ENCODE measurements at places on chromosomes 5 and 9.

DNA sequence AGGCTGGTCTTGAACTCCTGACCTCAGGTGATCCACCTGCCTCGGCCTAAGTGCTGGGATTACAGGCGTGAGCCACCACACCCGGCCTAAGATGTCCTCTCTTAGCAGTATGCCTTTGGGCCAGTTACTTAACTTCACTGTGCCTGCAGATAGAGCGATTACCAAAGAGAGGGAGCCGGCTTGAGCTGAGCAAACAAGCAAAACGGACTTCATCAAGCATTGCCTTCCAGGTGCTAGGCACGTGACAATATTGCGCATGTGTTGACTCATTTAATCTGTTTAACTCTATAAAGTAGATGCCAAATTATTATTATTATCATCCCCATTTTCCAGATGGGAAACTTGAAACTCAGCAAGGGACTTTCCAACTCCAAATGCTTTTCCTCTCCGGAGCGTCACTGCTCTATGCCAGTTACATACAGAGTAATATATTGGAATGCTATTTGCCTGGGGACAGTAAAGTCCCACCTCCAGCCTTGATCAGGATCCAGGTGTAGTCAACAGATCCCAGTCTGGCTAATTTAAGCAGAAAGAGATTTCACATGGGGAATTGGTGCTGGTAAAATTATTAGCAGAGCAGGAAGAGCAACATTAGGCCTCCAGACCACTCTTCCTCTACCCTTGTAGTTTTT is 5.6 kb upstream of the C9orf152 start:
- H3K27me3 ChIP-seq, result no peaks in the 10 kb centered on the region
- DNase-seq, result no peak
- no peak overlapping the region for H3K4me3 ChIP-seq
- H3K36me3 ChIP-seq, result no peaks in the 10 kb centered on the region
- no peaks in the 10 kb centered on the region for H3K4me1 ChIP-seq

DNA sequence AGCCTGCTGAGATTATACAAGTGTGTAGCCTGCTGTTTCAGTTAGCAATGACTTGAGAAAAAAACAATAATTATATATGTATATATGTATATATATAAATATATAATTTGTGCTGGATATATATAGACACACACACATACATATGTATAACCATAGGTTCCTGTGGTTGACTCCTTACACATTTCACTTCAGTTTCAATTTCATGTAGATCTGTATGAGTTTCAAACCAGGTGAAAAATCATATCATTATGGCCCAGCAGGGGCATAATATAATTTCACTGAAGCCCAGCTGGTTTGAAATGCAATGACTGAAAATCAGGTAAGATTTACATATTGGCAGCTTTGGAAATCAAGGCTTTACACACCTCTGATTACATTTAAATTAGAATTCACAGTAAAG is 690.4 kb upstream of the CDH18 start:
- DNase-seq, result no peak
- H3K4me3 ChIP-seq, result no peak overlapping the region
- no peak overlapping the region for H3K27ac ChIP-seq
- no peaks in the 10 kb centered on the region for H3K27me3 ChIP-seq

DNA sequence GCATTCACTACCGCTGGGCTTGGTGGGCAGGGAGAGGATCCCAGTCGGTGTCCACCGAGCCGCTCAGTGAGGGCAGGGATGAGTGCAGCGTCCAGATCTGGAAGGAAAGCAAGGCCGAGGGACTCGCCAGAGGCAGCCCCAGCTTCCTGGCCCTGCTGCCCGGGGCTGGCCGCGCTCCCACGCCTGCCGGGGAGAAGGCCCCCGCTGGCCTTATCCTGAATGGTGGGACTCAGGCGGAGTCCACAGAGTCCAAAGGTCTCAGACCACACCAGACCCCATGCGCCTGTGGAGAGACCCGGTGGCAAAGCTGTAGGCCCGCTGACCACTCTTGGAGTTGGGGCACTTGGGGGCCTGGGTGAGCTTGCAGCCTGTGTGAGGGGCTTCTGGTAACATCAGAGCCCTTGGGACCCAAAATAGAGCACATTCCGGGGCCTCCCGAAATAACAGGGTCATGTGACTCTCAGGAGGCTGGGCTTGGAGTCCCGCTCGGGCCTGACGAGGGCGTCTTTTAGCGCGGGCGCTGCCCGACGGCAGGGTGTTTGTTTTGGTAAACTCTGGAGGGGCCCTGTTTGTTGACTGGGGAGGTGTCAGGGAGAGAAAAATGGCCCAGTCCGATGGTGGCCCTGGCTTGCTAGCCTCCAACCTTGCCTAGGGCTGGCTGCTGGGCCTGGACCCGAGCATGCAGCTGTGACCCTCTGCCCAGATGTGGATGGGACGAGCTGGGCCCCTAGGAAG is 2.8 kb downstream of the RXRA start:
- DNase-seq, result peak; percentile 56
- H3K4me3 ChIP-seq, result no peak overlapping the region
- H3K27me3 ChIP-seq, result no peaks in the 10 kb centered on the region
- no peaks in the 10 kb centered on the region for H3K36me3 ChIP-seq
- H3K4me1 ChIP-seq, result peaks cover 78% of the 10 kb centered on the region
- peak overlapping the region; percentile 93 for H3K27ac ChIP-seq

DNA sequence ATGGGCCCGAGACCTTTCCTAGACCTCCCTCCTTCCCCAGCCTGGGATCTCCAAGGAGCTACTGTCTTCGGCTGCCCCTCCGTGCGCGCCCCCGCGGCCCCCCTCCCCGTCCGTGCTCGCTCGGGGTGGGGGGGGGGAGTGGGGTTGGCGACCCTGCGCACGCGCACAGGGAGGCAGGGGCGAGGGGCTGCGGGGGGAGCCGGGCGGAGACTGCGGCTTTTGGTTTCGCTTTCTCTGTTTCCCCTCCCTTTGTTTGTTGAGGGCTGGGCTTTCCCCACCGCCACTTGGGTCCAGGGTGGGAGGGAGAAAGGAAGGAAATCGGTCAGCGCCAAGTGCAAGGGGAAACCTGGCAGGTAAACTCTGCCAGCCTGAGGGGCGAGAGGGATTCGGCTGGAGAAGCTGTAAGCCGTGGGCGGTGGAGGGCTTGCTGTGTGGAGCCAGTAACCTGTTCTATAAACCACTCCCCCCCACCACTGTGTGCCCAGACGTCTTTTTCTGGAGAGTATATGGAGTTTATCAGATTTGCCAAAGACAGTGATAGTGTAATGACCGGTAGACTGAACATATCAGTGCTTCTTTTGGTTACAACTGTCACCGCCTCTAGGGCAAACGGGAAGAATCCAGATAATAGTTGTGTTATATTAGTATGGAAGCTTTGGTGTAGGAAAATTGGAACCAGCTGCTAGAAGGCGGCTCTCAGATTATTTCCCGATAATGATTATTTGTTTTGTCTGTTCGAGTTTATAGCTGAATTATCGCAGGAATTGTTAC is 684 bp downstream of the DNAJA1 start:
- peak overlapping the region; percentile 100 for H3K27ac ChIP-seq
- peaks cover 23% of the 10 kb centered on the region for H3K36me3 ChIP-seq
- H3K27me3 ChIP-seq, result no peaks in the 10 kb centered on the region
- peak; percentile 69 for DNase-seq
- peak overlapping the region; percentile 99 for H3K4me3 ChIP-seq
- peaks cover 20% of the 10 kb centered on the region for H3K4me1 ChIP-seq

DNA sequence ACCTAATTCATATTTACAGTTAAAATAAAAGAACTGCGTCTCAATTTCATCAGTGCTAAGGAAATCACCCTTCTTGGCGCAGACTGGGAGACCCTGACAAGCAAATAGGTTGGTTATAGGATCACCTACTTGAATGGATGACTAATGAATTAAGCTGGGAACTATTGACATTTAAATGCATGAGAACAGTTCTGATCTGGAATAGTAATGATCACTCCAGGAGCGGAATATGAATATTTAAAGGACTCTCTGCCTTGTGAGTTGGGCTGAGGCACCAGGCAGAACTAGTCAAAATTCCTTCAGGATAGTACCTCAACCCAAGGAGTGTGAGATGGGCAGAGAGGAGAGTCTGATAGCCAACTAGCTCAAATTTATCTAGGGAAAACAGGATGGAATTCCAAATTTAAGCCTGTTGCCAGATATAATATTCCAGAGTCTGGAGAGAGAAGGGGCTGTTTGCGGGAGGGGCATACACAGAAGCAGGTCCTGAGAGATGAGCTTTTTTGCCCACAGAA is 364.4 kb downstream of the CSNK1G3 start:
- H3K27ac ChIP-seq, result no peak overlapping the region
- H3K36me3 ChIP-seq, result no peaks in the 10 kb centered on the region
- H3K4me3 ChIP-seq, result no peak overlapping the region
- H3K4me1 ChIP-seq, result peaks cover 18% of the 10 kb centered on the region
- no peak for DNase-seq

- H3K27ac ChIP-seq, result peak overlapping the region; percentile 41
- H3K4me1 ChIP-seq, result peaks cover 5% of the 10 kb centered on the region
- H3K4me3 ChIP-seq, result no peak overlapping the region
- no peaks in the 10 kb centered on the region for H3K27me3 ChIP-seq
- no peaks in the 10 kb centered on the region for H3K36me3 ChIP-seq
Observed at GRCh38 chr5:142492781-142493281, 168.0 kb upstream of the SPRY4 start.

- H3K36me3 ChIP-seq, result no peaks in the 10 kb centered on the region
- H3K4me3 ChIP-seq, result no peak overlapping the region
- H3K4me1 ChIP-seq, result peaks cover 10% of the 10 kb centered on the region
- no peak overlapping the region for H3K27ac ChIP-seq
Observed at GRCh38 chr9:93181672-93182435, 2.1 kb upstream of the WNK2 start.

GRCh38 chr9:110443146-110443865 is 105.6 kb upstream of the TXNDC8 start:
- H3K4me3 ChIP-seq, result no peak overlapping the region
- H3K36me3 ChIP-seq, result no peaks in the 10 kb centered on the region
- H3K4me1 ChIP-seq, result no peaks in the 10 kb centered on the region
- no peak overlapping the region for H3K27ac ChIP-seq
- H3K27me3 ChIP-seq, result no peaks in the 10 kb centered on the region

- H3K4me3 ChIP-seq, result no peak overlapping the region
- peak overlapping the region; percentile 72 for H3K27ac ChIP-seq
- H3K4me1 ChIP-seq, result peaks cover 37% of the 10 kb centered on the region
- H3K27me3 ChIP-seq, result no peaks in the 10 kb centered on the region
Observed at GRCh38 chr5:72245951-72246532, 74.0 kb downstream of the MRPS27 start.

- H3K27me3 ChIP-seq, result no peaks in the 10 kb centered on the region
- no peak for DNase-seq
- no peaks in the 10 kb centered on the region for H3K4me1 ChIP-seq
- no peak overlapping the region for H3K27ac ChIP-seq
- no peak overlapping the region for H3K4me3 ChIP-seq
Observed at GRCh38 chr5:83921666-83922193, 201.1 kb upstream of the HAPLN1 start.

DNA sequence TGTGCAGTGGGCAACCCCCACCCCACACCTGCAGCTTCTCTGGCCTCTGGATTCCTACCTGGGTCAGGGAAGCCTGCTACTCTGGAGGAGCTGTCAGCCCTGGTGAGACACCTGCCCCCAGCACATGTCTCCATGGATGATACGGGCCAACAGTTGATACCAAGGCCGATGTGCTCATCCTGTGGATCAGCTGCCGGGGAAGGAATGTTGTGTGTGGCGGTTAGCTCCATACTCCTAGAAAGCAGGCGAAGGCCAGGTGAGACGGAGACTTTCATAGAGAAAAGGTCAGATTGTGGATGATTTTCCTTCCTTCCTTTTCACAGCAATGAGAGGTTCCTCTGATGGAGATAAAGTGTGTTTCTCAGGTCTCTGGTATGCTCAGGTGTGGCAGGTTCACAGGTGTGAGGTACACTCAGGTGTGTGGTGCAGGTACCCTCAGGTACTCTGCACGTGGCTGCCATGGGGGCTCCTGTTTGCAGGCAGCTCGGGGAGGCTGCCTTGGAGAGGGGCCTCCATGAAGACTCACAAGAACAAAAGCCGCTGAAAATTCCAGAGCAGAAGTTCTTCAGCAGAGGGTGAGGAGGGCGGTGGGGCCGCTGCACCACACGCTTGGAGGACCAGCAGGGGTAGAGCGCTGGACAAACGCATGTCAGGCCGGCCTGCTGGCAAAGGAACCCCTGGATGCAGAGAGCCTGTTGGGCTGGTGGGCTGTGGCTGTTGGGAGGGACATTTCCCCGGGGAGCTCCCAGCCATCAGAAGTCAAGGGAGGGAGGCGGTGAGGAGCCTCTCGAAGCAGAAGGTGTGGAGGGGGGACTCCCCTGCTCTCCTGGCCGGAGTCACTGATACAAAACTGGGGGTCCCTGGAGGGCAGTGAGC is 5.1 kb upstream of the AHRR start:
- H3K4me1 ChIP-seq, result peaks cover 16% of the 10 kb centered on the region
- H3K4me3 ChIP-seq, result no peak overlapping the region
- no peaks in the 10 kb centered on the region for H3K27me3 ChIP-seq
- peaks cover 24% of the 10 kb centered on the region for H3K36me3 ChIP-seq

DNA sequence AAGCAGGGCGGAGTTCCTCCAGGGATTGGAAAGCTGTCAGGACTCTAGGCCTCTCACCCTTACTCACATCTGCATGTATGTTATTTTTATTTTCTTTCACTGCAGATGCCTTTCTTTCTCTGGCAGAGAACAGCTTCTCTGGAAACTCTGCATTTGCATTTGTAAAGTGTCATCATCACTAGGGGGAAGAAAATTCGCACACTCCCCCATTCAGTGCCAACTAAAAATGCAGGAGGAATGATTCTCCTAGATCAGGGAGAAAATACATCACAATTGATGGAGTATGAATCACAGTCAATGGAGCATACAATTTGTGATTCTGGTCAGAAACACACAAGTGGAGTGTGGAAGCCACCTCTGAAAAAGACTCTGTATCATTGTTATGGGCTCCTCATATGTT is 351.4 kb upstream of the FTMT start:
- H3K27me3 ChIP-seq, result no peaks in the 10 kb centered on the region
- peak; percentile 6 for DNase-seq
- H3K4me3 ChIP-seq, result no peak overlapping the region
- peaks cover 5% of the 10 kb centered on the region for H3K4me1 ChIP-seq

GRCh38 chr9:121284733-121285451 is 16.9 kb downstream of the GSN start:
- H3K4me3 ChIP-seq, result no peak overlapping the region
- DNase-seq, result no peak
- no peaks in the 10 kb centered on the region for H3K27me3 ChIP-seq
- no peaks in the 10 kb centered on the region for H3K36me3 ChIP-seq

DNA sequence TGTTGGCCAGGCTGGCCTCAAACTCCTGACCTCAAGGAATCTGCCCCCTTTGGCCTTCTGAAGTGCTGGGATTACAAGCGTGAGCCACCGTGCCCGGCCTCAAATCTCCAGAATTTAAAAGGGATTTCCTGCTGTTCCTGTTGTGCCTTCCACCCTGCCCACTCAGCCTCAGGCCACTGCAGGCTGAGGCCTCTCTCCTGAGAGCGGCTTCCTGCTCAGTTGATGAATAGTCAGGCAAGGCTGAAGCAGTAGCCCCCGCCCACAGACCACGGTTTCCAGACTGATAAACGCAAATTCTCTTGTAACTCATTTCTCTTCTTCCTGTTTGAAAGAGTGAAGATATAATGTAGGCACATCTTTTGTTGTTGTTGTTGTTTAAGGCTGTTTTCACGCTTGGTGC is 127.0 kb upstream of the PLCXD3 start:
- H3K4me3 ChIP-seq, result no peak overlapping the region
- DNase-seq, result no peak
- no peak overlapping the region for H3K27ac ChIP-seq
- no peaks in the 10 kb centered on the region for H3K4me1 ChIP-seq
- H3K27me3 ChIP-seq, result no peaks in the 10 kb centered on the region

- H3K27ac ChIP-seq, result no peak overlapping the region
- DNase-seq, result peak; percentile 37
- no peaks in the 10 kb centered on the region for H3K27me3 ChIP-seq
- no peaks in the 10 kb centered on the region for H3K36me3 ChIP-seq
- peaks cover 4% of the 10 kb centered on the region for H3K4me1 ChIP-seq
- no peak overlapping the region for H3K4me3 ChIP-seq
Observed at GRCh38 chr5:107253246-107253645, 417.5 kb downstream of the EFNA5 start.
